Activated CD8-positive, alpha-beta T cell treated with anti-CD3 and anti-CD28 coated beads for 36 hours (primary cell): ENCODE measurements at places on chromosomes 11 and 22. TPM values are rescaled to one million over a fixed set of nuclear protein-coding genes. Genes with fewer than 3 reads are reported as not detected.

The CTSF gene
- 0.68 TPM for total RNA-seq

The OR10A2 gene
- not detected for total RNA-seq

The TNNT3 gene
- 4.9 TPM for total RNA-seq

The KRTAP5-1 gene
- not detected for total RNA-seq

The ACCSL gene
- not detected for total RNA-seq
